ENCODE measurements at places on chromosomes 16 and 17.

GRCh38 chr16:61823326-61823725 lies 212.9 kb downstream of the CDH8 start:
- DNase-seq = no peak

DNA sequence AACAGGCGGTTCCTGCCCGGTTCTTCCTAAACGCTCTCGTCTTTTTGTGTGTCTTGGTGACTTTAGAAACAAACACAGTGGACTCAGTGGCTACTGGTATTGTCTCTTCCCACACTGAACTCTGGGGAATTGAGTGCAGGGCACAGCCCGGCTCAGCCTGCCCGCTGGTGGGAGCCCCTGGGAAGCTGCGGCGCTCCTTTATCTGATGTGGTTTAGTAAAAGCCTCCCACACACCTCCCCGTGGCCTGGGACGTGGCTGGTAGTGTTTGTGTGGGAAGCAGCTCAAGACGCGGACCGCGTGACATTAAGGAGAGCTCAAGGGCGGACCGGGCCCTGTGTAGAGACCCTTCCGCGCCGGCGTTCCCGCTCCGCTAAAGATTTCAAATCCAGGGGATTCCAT lies 55.4 kb upstream of the PVALEF start:
- DNase-seq = no peak

GRCh38 chr17:77208217-77208808 lies 67.5 kb downstream of the SEC14L1 start:
- DNase-seq = peak; percentile 46

- DNase-seq = no peak
Measured at GRCh38 chr17:68699936-68700335, 98.8 kb upstream of the FAM20A start.

DNA sequence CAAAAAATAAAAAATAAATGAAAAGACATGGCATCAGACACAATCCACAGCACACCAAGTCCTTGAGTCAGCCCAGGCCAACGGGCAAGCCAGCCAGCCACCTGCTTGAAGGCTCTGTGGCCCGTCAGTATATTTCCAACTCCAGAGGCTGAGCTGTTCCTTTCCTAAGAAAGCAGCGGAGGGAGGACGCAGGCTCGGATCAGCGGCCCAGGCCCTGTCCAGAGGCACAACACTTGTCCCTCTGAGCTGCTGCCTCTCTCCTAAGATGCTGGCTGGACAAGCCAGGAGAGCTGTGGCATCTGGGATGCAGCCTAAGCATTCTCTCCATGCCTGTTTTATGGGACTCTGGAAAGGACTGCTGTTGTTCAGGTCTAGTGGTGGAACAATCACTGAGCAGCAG lies 14.8 kb upstream of the NLRC3 start:
- no peak for DNase-seq

- no peak for DNase-seq
Measured at GRCh38 chr17:27216836-27217235, 77.1 kb upstream of the WSB1 start.

DNA sequence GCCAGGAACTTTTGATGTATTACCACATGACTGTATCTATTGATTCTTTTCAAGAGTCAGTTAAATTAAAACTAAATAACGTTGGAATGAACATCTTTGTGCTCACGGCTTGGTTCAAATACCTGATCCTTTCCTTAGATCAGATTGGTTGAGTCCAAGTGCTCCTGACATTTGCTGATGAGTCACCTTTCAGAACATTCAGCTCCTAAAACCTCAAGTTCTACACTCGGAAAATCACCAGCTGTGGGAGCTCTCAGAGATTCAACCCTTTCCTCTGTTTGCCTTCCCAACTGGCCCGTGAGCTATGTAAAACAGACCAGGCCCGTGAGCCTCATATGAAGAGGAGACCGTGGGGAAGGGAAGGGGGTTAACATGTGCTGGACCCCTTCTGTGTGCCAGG lies 68.1 kb downstream of the RTN4RL1 start:
- no peak for DNase-seq

GRCh38 chr17:61230972-61231820 lies 168.4 kb upstream of the TBX2 start:
- no peak for DNase-seq

- no peak for DNase-seq
Measured at GRCh38 chr17:13107676-13108235, 89.9 kb upstream of the ELAC2 start.

- no peak for DNase-seq
Measured at GRCh38 chr16:82761858-82762257, 135.1 kb downstream of the CDH13 start.

- DNase-seq = no peak
Measured at GRCh38 chr17:43105146-43105545, 20.0 kb downstream of the BRCA1 start.

DNA sequence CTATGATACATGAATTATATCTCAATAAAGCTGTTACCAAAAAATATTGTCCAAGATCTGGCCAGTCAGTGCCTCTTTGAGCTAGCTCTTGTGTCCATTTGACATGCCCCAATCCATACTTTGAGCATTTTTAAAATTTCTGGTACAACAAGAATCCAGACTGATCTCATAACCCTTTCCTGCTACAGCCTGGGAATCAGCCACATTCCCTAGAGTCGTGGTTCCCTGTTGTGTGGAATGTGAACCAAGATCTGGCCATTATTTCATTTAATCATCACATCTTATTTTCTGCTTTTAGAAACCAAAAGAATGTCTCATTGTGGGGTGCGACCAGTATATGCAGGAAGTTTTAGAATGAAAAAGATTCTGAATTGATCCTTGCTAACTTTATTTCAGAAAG lies 34.3 kb upstream of the RPRML start:
- DNase-seq = peak; percentile 8

DNA sequence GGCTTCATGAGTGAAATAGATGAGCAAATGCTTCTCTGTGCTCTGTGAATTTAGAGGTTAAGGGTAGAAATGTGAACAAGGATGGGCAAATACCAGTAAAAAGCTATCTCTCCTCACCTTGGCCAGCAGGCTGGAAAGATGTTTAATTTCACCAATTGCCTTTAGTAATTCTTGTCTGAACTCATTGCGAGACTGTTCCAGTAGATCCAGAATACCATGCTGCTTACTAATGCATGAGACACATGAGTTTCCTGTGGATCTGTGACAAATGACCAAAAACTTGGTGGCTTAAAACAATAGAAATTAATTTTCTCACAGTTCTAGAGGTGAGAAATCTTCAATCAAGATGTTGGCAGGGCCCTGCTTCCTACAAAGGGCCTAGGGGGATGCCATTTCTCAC lies 9.3 kb upstream of the ZNF624 start:
- DNase-seq = no peak

GRCh38 chr16:31149894-31150890 lies at the start of gene PRSS36:
Gene PRSS36, minus strand, starts transcription at chr16:31150066. Its CDS starts 31 bp downstream, at chr16:31150035.
- no peak for DNase-seq

Data from GM04504 (cell line).